ENCODE measurements at places on chromosomes 16 and 17. TPM values are rescaled to one million over a fixed set of nuclear protein-coding genes. Genes with fewer than 3 reads are reported as not detected.

TBC1D28 gene
- 0.27 TPM for total RNA-seq

AXIN2 gene
- 16.1 TPM for total RNA-seq

CCDC200 gene
- total RNA-seq, result not detected

CACNG5 gene
- 1.1 TPM for total RNA-seq

CTRB2 gene
- not detected for total RNA-seq

UBALD2 gene
- 11.8 TPM for total RNA-seq

HOXB4 gene
- 8.3 TPM for total RNA-seq

EVI2A gene
- total RNA-seq, result 7.1 TPM

HSPB9 gene
- total RNA-seq, result not detected

IGSF6 gene
- total RNA-seq, result 1.2 TPM

CDK5R1 gene
- total RNA-seq, result 1.1 TPM

NPIPB8 gene
- total RNA-seq, result 0.27 TPM

SLC2A4 gene
- 81.7 TPM for total RNA-seq

FOXO3B gene
- 5.7 TPM for total RNA-seq

SLFN13 gene
- total RNA-seq, result 16.4 TPM

KIF18B gene
- total RNA-seq, result under 0.01 TPM

MPV17L gene
- 10.2 TPM for total RNA-seq

SPATA32 gene
- not detected for total RNA-seq

MRPL45 gene
- 33.9 TPM for total RNA-seq

FBXL16 gene
- total RNA-seq, result 0.16 TPM

CRISPLD2 gene
- 334 TPM for total RNA-seq

RHBDL1 gene
- 6.1 TPM for total RNA-seq

TRAPPC1 gene
- 44.9 TPM for total RNA-seq

MYH3 gene
- total RNA-seq, result 0.82 TPM

SOCS1 gene
- total RNA-seq, result 0.66 TPM

CD300C gene
- 0.83 TPM for total RNA-seq

XYLT1 gene
- 31.1 TPM for total RNA-seq

CLEC3A gene
- not detected for total RNA-seq

SBK1 gene
- 0.33 TPM for total RNA-seq

KRT28 gene
- not detected for total RNA-seq

RNF43 gene
- not detected for total RNA-seq

DPEP2NB gene
- not detected for total RNA-seq

HOXB13 gene
- 0.36 TPM for total RNA-seq

HS3ST3A1 gene
- 2.5 TPM for total RNA-seq

GPR179 gene
- total RNA-seq, result not detected

NXN gene
- total RNA-seq, result 66.5 TPM

RAB11FIP4 gene
- 1.8 TPM for total RNA-seq

MYH8 gene
- total RNA-seq, result not detected

MYL11 gene
- total RNA-seq, result not detected

TMEM235 gene
- total RNA-seq, result not detected

RNF157 gene
- 3.1 TPM for total RNA-seq

CLEC18B gene
- not detected for total RNA-seq

ASGR2 gene
- 2.4 TPM for total RNA-seq

SLC5A10 gene
- not detected for total RNA-seq

TBC1D26 gene
- not detected for total RNA-seq

CD19 gene
- total RNA-seq, result not detected

KRTAP4-11 gene
- total RNA-seq, result not detected

PDPR gene
- total RNA-seq, result 16.4 TPM

MGRN1 gene
- 37.9 TPM for total RNA-seq

ODAD4 gene
- total RNA-seq, result 1.6 TPM

RRAD gene
- 10.9 TPM for total RNA-seq

COPZ2 gene
- total RNA-seq, result 52.3 TPM
